Activated B cell treated with CpG ODN at 0.5 μM for 24 hours (primary cell): ENCODE measurements at places on chromosomes 4 and X. TPM values are rescaled to one million over a fixed set of nuclear protein-coding genes. Genes with fewer than 3 reads are reported as not detected.

Gene ACE2
- total RNA-seq: not detected in 2 replicates

Gene RNF150
- total RNA-seq: not detected in 2 replicates

Gene ENAM
- 0.10 TPM in 1 of 2 replicates, not detected in the other for total RNA-seq

Gene FAM133A
- not detected in 2 replicates for total RNA-seq

Gene STIM2
- total RNA-seq: 48.7 and 59.8 TPM in 2 replicates

Gene ITGB1BP2
- 2.8 and 6.7 TPM in 2 replicates for total RNA-seq

Gene CTBP1
- total RNA-seq: 162 and 175 TPM in 2 replicates

Gene PCSK1N
- not detected in 2 replicates for total RNA-seq

Gene BMX
- not detected in 2 replicates for total RNA-seq

Gene SUV39H1
- 9.1 and 10.8 TPM in 2 replicates for total RNA-seq

Gene ATP8A1
- 27.9 and 35.6 TPM in 2 replicates for total RNA-seq

Gene CFAP99
- not detected in 2 replicates for total RNA-seq

Gene CFAP299
- total RNA-seq: not detected in 2 replicates

Gene FAM9C
- not detected in 2 replicates for total RNA-seq

Gene VEGFC
- not detected in 2 replicates for total RNA-seq

Gene TLR2
- 3.6 and 4.3 TPM in 2 replicates for total RNA-seq

Gene GPR143
- not detected in 2 replicates for total RNA-seq

Gene GATA1
- total RNA-seq: not detected in 2 replicates

Gene SLC4A4
- total RNA-seq: not detected in 2 replicates

Gene KLF8
- total RNA-seq: 15.2 and 17.8 TPM in 2 replicates

Gene NLGN3
- 0.46 and 0.67 TPM in 2 replicates for total RNA-seq

Gene NEUROG2
- not detected in 2 replicates for total RNA-seq

Gene CTAG1A
- total RNA-seq: not detected in 2 replicates

Gene RADX
- 8.5 and 10.9 TPM in 2 replicates for total RNA-seq

Gene CPZ
- not detected in 2 replicates for total RNA-seq

Gene SEPTIN11
- 22.3 and 22.4 TPM in 2 replicates for total RNA-seq

Gene CYLC1
- not detected in 2 replicates for total RNA-seq

Gene RAI2
- not detected in 2 replicates for total RNA-seq

Gene CENPVL2
- not detected in 2 replicates for total RNA-seq

Gene DCAF4L1
- 0.22 and 0.24 TPM in 2 replicates for total RNA-seq

Gene NDUFC1
- total RNA-seq: 34.3 and 35.9 TPM in 2 replicates

Gene OTC
- total RNA-seq: not detected in 2 replicates

Gene FAM13A
- 2.4 and 2.7 TPM in 2 replicates for total RNA-seq

Gene OPRPN
- total RNA-seq: not detected in 2 replicates

Gene ANK2
- 4.5 and 5.4 TPM in 2 replicates for total RNA-seq

Gene GABRQ
- total RNA-seq: not detected in 2 replicates

Gene FAM184B
- 0.02 and 0.05 TPM in 2 replicates for total RNA-seq

Gene ASB9
- total RNA-seq: not detected in 2 replicates

Gene KLHL34
- 0.58 and 0.76 TPM in 2 replicates for total RNA-seq

Gene RFC1
- total RNA-seq: 44.8 and 45.9 TPM in 2 replicates

Gene TAF7L
- total RNA-seq: not detected in 2 replicates

Gene SH3RF1
- 6.9 and 7.1 TPM in 2 replicates for total RNA-seq

Gene ADGRG4
- not detected in 2 replicates for total RNA-seq

Gene NWD2
- total RNA-seq: not detected in 2 replicates

Gene SPANXB1
- total RNA-seq: not detected in 2 replicates

Gene PLP1
- total RNA-seq: not detected in 2 replicates

Gene SLC49A3
- total RNA-seq: 2.3 TPM in 2 replicates

Gene STEEP1
- total RNA-seq: 27.5 and 32.0 TPM in 2 replicates

Gene VSIG4
- total RNA-seq: not detected in 2 replicates

Gene PABPC1L2A
- total RNA-seq: not detected in 2 replicates

Gene IGFBP7
- not detected in 2 replicates for total RNA-seq

Gene ARAP2
- total RNA-seq: 55.7 and 59.1 TPM in 2 replicates

Gene TRPC5OS
- not detected in 2 replicates for total RNA-seq

Gene METAP1
- total RNA-seq: 29.9 and 38.6 TPM in 2 replicates

Gene GAR1
- total RNA-seq: 21.0 and 23.1 TPM in 2 replicates

Gene MAGEA9B
- not detected in 2 replicates for total RNA-seq

Gene PLK4
- total RNA-seq: 3.4 and 3.8 TPM in 2 replicates

Gene PPARGC1A
- total RNA-seq: not detected in 2 replicates

Gene BEND2
- total RNA-seq: not detected in 2 replicates
